ENCODE measurements at places on chromosomes 3 and 15.

GRCh38 chr3:195221015-195221853 lies 49.7 kb downstream of the XXYLT1 start:
- peak; percentile 12 for DNase-seq

GRCh38 chr15:26103002-26103404 lies 239.9 kb upstream of the ATP10A start:
- DNase-seq: no peak

- no peak for DNase-seq
Measured at GRCh38 chr15:63595688-63596087, 1.5 kb upstream of the FBXL22 start.

GRCh38 chr3:111636366-111636885 lies 41.3 kb upstream of the ZBED2 start:
- no peak for DNase-seq

DNA sequence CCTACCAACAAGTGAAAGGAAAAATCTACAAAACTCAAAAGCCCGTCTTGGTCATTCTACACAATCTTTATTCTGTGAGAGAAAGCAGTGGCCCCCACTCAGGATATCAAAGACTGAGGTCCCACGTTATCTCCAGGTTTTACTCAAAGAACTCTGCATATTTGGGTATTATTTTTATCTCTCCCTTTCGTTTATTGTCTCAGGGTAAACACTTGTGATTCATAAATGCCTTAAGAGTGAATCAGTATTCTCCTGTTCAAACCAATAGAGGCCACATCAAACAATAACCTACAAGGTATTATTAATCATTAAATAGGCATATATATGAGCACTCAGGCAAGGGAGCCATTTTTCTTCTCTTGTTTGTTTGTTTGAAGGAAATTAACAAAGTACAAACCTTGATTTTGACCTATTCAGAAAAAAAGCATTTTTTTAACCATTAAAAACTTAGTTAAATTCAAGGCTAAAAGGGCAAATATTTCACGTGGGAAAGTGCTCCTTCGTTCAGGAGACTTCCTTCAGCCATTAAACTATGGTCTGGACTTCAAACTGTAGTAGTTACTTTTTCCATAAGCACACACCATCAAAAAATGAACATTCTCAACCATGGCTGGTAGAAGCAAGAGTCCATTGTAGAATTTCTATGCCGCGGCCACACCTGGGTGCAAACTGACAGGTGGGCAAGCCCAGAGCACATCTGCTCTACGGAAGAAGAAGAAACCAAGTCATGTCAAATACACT lies 13.9 kb upstream of the HES1 start:
- no peak for DNase-seq

DNA sequence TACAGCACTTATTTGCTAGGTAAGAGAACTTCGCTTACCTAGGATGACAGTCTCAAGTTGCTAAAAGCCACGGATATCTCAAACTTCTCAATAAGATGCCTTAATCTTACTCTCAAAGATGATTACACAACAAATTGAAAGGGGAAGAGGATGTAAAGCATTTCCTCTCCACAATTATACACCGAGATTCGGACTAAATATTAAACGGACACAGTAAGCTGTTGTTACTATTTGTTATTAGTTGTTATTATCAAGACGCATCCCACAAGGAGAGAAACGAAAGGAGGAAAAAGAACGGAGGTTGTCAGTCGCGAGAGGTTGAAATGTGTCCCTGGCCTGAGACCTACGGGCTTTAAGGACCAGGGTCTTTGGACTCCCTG lies 660 bp downstream of the ZNF106 start:
- no peak for DNase-seq

Data from CD4-positive, alpha-beta T cell (primary cell).